ENCODE measurements at places on chromosomes 2 and 18.

DNA sequence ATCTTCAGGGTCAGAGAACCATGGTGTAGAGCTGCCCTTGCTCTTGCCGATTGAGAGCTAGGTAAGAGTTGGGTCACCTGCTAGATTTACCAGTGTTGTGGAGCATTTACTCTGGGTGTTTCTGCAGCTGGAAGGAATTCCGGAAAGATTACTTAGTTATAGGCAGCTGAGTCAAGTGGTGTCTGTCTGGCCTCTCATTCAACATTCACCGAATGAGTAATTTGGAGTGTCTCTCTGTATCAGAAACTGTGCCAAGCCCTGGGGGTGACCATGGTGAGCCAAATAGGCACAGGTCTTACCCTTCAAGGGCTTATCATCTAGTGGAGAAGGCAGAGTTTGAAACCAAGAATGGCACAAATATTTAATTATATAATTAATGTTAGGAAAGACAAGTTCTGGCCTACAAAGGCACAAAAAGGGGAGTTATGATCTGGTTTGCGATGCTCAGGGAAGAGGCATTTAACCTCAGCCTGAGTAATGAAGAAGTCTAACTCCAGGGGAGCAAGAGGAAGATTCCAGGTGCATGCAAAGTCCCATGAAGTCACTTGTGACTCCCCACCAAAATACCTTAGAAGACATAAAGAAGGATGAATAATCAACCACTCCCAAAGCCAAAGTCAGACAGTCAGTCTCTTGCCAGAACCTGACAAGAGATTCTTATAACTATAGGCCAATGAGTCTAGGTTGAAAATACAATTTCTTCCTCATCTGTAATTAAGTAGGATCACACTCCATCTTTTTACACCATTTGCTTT, 12.5 kb downstream of the SETBP1 start:
- peak; percentile 58 for DNase-seq

DNA sequence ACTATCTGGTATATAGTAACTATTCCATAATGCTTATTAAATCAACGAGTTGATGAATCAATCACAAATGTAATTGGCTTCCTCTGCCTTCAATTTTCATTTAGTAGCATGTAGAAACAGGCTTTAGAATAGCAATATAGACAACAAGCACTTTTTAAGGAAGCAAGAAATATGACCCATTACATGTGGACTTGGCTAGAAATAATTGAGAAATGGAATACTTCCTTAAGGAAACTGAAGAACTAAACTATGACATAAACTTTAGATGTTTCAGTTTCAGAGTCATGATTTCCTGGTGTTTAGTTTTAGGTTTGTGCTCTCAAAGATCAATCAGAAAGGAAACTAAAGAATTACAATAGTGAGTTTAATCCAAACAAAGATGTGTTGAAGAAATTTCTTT, 443.8 kb downstream of the MBD2 start:
- no peak for DNase-seq

GRCh38 chr2:386406-387103, 98.7 kb upstream of the ALKAL2 start:
- DNase-seq, result no peak

- DNase-seq, result peak; percentile 42
Measured at GRCh38 chr2:71358931-71359671, 27.5 kb downstream of the ZNF638 start.

DNA sequence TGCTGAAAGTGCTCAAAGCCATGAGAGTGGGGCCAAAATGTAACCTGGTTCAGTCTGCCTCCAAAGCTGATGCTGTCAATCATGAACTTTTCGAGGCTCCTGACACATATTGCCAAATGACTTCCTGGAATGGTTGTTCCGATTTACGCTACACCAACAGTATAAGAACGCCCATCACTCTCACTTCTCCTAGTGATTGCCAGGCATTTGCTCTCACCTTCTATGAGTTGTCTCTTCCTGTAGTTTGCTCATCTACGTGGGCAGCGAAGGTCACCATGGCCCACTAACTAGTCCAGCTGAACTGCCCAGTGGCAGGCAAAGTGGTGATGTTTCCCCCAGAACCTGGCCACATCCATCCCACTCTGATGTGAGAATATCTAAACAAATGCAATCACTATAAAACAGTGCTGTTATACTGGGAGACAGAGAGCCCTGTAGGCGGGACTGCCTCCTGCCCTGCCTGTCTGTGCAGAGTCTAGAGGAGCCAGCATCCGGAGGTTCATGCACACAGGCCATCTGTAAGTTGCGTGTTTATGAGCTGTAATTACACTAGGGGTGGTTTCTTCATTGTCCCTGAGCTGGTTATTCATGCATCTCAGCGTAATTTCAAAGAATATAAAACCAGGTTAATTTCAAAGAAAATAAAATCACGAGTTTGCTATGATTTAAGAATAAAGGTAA, 8.8 kb upstream of the CABLES1 start:
- DNase-seq, result no peak

DNA sequence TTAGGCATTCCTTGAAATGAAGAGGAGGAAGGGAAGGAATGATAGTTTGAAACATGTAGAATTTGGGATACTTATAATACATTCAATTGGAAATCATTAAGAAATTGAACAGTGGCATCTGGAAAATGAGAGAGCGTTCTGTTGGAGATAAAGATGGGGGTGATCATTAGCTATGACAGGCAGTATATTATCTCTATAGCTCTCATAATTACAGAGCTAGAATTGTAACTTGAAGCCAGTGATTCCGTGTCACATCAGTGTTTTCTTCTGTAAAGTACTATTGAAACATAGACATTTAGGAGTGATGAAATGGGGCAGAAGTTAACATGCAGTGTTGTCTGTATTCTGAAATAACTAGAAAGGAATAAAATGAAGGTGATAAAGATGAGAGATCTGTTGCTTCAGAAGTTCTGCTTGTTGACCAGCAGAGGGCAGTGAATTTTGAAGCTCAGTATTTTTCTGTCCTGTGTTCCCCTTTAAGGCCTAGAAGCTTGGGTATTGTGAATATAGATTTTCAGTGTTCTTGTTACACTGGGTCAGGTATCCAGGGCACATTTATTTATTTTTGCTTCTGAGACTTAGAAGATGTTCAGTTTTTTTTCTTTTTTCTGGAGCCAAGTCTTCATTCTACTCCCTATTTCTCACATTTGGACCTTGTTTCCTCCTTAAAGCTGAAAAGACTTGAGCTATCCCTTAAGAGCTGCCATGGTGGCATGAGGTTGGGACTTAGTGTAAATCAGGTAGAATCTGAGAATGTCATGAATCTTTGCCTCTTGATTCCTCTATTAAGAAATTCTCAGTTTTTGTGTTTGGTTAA, 157.4 kb downstream of the TAF4B start:
- peak; percentile 58 for DNase-seq

GRCh38 chr2:24919037-24919505, 966 bp downstream of the ADCY3 start:
- peak; percentile 14 for DNase-seq

DNA sequence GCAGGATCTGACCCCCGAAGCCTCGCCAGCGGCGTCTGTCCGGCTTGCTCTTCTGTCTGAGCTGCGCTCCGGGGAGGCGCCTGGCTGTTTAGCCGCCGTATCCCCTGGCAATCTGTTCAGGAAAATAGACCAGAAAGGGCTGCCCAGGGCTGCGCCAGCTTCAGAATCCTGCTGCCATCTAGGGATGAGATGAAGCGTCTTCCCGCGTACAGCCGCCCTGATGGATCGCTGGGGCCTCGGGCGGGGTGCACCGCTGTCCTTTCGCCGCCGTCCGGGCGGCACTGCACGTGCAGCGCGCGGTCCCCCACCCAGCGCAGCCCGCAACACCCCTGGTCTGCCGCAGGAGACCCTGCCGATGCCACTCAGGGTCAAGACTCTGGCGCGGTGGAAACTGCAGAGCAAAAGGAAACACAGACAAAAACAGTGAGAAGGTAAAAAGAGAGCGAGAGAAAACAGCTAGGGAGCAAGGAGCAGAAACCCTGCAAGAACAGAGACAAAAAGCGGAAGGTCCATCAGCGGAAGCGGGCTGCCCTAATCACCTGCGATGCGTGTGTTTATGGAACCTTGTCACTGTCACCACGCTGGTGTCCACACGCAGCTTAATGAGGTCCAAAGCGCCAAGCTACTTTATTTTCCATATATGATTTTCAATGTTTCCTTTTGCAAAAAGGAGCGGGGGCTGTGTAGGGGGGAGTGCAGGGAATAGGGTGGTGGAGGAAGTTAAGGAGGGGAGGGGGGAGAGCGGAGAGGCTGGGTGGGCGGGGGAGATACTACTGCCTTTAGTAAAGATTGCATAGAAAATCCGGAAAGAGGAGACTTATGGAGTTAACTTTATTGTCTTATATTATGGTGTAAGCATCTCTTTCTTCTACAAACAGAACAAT, 2113.3 kb upstream of the PIK3C3 start:
- DNase-seq, result peak; percentile 71

- DNase-seq, result peak; percentile 43
Measured at GRCh38 chr2:69169655-69170389, 156.8 kb downstream of the ANTXR1 start.

DNA sequence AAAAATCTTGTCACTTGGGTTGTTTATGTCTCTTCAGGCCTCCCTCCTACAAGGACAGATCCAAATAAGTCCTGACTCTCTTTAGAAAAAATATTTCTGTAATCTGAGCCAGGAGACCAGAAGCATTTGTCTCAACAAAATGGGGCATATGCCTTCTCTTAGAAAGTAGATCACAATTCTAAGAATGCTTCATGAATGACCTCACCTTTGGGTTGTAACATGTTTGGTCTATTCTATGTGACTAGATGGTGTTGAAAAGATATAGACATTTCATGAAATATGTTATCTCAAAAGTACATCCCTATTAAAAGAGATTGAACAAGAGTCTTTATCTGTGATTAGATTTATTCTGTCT, 159.0 kb upstream of the SETBP1 start:
- DNase-seq, result peak; percentile 42

DNA sequence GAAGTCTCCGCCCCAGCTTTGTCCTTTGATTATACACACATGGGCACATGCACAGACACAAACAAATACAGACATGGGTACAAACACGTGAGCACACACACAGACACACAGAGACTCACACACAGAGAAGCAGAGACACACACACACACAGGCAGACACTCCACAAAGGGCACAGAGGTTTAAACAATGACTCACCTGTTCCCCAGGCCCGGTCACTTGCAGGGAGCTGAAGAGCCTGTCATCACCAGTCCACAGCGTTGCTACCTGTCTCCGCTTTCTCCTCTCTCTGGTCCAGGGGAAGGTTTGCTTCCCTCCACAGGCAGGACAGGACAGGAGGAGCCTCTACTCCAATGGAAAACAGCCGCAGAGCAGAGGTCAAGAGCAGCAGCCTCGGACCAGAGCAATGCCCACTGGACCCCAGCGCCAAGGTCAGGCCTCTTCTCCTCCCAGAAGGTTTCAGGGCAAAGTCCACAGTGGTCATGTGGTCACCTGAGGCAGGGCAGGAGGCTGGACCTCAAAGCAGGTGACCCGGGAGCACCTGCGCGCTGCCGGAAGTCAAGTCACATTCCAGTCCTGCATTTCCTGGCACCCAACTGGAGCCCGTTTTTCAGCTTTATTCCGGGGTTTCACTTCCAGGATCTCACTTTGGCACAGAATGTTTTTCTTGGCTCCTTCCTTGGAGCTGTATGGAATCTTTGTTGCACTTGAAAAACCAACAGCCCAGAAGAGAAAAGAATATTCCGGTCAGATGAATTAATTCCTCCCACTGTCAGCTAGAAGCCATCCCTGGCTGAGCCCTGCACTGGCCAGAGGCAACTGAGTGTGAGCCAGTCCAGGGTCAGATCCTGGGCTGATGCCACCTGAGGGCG, at the start of gene RAB17:
TSS of gene RAB17 (minus strand) at position 463 of the 869 bp plus-strand sequence. CDS start 4,580 bp downstream, outside the sequence.
- peak; percentile 24 for DNase-seq

- DNase-seq, result peak; percentile 3
Measured at GRCh38 chr18:24679062-24679461, 218.6 kb downstream of the HRH4 start.

DNA sequence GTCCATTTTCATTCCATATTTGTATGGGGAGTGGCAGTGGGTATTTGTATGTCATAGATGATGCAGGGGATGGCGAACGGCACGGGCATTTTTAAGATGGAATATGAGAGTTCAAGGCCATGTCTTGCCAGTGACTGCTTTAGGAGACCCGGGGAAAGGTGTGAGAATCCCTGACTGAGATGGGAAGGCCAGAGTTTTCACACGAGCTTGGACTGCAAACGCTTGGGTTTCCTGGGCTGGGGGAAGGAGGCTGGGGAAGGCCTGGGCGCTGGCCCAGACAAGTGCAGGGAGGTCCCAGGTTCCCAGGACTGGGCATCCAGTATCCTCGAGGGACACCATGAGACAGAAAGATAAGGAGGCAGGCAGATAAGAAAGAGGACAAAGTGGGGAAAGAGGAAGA, 35.2 kb downstream of the CNGA3 start:
- DNase-seq, result no peak

DNA sequence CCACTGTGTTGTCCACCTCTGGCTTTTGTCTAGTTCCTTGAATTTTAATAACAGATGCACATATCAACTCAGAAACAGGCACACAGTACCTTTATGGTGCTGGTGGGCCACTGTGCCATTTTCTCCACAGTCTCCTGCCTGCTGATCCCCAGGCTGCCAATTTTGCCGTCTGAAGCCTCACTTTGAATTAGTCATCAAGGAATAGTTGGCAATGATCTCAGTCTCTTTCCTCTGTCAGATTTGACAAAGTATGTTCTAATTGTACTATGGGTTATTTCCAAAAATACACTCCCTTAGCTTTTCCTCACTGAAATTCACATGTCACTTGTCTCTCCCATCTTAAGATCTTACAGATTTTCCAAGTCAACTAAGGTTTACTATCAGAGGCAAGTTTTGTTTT, 140.7 kb downstream of the ZNF516 start:
- peak; percentile 70 for DNase-seq

DNA sequence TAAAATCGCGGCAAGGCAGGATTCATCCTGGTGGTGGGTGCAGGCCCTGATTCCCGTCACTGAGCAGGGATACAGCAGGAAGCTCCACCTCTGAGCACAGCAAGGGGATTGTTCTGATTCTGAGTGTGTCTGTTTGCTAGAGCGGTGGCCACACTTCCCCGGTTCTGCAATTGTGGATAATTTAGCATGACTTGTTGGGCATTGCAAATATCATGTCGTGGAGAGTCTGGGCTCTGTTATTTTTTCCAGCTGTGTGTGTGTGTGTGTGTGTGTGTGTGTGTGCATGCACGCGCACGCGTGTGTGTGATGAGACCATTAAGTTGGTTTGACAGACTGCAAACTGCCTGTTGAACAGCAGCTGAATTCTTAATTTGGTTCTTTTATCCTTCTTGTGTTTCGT, 4.1 kb upstream of the TMEM18 start:
- no peak for DNase-seq

GRCh38 chr18:9330419-9330818, 4.2 kb upstream of the TWSG1 start:
- DNase-seq, result no peak

GRCh38 chr2:181910028-181910831, 18.7 kb downstream of the ITPRID2 start:
- DNase-seq, result no peak

GRCh38 chr2:46679761-46680160, 200.4 kb downstream of the TMEM247 start:
- DNase-seq, result peak; percentile 85

DNA sequence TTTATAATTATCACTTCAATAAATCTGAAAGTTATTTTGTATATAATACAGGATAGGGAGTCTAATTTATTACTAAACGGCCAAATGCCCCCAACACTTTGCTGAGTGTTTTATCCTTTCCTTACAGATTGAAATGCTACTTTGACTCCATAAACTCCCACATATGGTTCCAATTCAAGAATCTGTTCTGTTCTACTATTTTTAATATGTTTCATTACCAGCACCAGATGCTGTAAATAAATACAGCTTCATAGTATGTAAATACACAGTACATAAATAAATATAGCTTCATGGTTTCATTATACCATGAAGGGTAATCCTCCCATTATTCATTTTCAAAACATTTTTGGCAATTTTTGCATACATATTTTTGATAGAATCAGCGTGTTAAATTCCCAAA, 34.0 kb upstream of the MREG start:
- no peak for DNase-seq

- DNase-seq, result peak; percentile 73
Measured at GRCh38 chr2:238256594-238257104, 16.8 kb upstream of the HES6 start.
